CD4-positive, alpha-beta T cell treated with Interleukin-6 for 4 hours (primary cell): ENCODE measurements at places on chromosomes 12 and 14.

DNA sequence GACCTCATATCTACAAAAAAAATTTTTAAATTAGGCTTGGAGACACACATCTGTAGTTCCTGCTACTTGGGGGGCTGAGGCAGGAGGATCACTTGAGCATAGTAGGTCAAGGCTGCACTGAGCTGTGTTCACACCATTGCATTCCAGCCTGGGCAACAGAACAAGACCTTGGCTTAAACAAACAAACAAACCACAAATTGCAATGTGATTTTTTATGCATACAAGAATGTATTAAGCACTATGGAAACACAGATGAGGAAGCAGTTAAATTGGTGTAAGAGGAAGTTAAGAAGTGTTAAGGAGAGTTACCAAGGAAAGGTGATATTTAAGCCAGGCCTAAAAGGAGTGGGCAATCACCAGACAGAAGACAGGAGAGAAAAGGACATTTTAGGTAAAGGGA is 83.6 kb upstream of the HECTD1 start:
- no peak for DNase-seq

GRCh38 chr14:93110856-93111419 is 4.8 kb downstream of the ITPK1 start:
- DNase-seq, result no peak

- DNase-seq, result no peak
Observed at GRCh38 chr14:33611405-33612196, 339.3 kb downstream of the EGLN3 start.

DNA sequence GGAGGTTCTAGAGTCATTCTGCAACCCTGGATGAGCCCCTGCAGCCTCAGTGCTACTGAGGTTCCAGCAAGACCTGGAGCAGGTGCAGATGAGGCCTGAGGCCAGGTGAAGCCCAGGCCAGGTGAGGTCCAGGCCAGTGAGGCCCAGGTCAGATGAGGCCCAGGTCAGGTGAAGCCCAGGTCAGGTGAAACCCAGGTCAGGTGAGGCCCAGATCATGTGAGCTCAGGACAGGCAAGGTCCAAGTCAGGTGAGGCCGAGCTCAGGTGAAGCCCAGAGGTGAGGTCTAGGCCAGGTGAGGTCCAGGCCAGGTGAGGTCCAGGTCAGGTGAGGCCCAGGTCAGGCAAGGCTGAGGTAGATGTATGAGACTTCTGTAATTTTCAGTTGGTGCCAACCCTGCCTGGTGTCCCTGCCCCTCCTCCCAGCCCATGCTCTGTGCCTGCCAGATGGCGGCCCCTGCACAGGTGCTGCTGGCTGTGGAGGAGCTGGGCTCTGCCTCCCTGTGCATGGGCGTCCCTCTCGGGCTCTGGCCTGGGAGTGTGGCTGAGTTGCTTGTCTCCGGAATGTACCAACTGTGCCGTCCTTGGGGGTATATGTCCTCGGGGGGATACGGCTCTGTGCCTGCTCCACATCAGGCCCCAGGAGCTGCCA is 388.5 kb downstream of the TMEM121 start:
- no peak for DNase-seq

DNA sequence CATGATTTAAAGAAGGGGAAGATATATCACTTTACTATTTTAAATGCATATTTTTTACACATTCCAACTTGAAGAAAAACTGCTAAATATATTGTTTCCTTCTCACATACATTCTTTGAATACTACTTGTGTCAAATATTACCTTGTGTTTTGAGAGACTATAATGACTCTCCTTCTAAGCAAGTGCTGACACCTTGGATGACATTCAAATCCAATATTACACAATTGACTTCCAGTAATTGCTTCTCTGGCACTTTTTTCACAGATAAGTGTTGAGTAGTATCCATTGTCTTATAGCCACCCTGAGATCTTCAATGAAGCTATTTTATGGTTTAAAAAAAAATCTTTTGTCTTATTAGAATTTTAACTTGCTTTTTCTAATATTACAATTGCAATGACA is 61.2 kb upstream of the ST8SIA1 start:
- no peak for DNase-seq

GRCh38 chr12:84660139-84660538 is 252.5 kb downstream of the SLC6A15 start:
- DNase-seq, result no peak

GRCh38 chr12:14954269-14954668 is 7.1 kb downstream of the ARHGDIB start:
- peak; percentile 43 for DNase-seq

DNA sequence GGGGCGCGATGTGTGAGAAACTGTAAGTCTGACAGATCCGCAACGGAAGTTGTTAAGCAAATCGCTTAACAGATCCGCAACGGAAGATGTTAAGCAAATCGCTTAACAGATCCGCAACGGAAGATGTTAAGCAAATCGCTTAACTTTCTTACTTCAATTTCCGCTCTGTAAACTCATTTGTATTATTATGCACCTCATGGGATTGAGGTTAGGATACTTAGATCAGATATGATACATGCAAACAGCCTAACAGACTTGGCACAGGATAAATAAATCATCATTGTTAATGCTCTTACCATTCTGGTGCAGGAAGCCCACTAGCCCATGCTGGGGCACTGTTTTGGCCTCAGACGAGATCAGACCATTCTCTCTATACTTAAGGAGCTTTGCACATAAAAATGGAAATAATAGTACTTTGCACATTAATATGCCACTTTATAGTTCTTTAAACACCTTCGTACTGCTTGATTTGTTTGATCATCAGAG is 399 bp downstream of the NCAPD2 start:
- DNase-seq, result peak; percentile 24

DNA sequence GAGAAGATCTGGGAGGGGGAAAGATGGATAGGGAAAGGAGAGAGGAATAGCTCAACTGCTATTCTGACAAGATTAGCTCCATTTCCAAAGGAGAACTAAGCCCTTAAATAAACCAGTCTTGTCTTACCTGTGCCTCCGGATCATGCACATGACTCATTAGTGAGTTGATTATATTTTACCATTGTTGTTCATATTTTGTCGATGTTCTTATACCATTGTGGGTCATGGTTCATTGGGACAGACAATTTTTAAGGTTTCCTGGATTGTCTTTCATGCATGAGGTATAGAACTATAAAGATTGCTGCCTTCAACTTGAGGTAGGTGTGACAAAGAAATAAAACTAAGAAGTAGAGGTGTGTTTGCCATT is 243.0 kb upstream of the ATP2B1 start:
- no peak for DNase-seq

DNA sequence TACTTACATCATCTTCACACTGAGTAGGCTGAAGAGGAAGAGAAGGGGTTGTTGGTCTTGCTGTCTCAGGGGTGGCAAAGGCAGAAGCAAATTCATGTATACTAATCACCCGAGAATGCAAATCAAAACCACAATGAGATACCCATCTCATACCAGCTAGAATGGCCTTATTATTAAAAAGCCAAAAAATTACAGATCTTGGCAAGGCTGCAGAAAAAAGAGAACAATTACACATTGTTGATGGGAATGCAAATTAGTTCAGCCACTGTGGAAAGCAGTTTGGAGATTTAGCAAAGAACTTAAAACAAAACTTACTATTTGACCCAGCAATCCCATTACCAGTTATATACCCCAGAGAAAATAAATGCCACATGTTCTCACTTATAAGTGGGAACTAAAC is 154.9 kb downstream of the SEC23A start:
- DNase-seq, result no peak

DNA sequence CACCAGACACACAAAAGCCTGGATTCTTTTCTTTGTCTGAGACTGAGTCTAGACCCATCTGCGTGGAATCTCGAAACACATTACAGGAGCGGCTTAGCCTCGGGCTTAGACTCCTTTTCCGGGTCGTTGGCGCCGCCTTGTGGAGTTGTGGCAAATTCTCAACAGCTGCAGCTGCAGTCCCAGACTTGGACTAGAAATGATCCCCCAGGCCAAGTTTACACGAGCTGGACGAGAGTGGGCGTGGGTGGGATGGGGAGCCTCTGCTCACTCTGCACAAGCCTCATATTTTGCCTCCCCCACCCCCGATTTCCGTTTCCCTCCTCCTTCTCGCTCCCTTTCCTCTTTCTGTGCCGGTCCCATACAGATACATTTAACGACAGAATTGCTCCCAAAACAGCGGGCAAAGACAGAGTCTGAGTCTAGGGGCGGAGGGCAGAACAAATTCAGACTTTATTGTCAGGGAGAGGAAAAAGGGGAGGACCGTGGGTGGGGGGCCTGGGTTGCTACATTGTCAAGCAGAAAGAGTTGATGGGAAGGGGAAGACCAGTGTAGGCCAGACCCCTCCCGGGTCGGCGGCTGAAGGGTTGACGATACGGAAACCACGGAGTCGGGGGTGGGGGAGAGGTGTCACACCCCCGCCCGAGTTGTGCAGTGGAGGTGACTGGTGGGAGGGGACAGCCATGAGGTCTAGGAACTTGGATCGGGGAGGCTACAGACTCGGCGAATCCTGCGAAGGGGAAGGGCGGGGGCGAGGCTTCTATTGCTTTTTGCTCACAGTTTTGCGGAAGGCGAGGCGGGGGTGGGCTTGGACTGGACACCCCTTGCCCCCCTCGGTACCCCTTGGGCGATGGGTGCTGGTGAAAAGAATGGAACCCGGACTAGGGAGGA is 4.7 kb upstream of the GPR84 start:
- DNase-seq, result peak; percentile 94

DNA sequence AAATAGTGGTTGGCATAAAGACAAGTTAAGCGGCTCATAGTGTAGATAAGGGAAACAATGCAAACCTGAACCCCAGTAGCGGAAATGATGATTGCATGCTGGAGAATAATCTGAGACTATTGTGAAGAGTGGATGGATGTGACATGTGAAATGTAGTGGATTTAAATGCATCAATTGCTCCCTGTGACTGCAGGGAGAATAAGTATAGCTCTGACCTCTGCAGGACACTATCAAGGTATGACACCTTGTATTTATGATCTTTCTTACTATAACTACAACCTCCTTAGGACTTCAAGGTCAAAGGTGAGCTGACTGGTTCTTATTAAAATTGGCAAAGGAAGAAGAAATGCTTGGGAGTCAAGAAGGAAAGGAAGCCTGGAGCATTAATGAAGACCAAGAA is 285.6 kb downstream of the GRIN2B start:
- DNase-seq, result no peak

- DNase-seq, result no peak
Observed at GRCh38 chr14:90665321-90666000, 150.8 kb downstream of the TTC7B start.

DNA sequence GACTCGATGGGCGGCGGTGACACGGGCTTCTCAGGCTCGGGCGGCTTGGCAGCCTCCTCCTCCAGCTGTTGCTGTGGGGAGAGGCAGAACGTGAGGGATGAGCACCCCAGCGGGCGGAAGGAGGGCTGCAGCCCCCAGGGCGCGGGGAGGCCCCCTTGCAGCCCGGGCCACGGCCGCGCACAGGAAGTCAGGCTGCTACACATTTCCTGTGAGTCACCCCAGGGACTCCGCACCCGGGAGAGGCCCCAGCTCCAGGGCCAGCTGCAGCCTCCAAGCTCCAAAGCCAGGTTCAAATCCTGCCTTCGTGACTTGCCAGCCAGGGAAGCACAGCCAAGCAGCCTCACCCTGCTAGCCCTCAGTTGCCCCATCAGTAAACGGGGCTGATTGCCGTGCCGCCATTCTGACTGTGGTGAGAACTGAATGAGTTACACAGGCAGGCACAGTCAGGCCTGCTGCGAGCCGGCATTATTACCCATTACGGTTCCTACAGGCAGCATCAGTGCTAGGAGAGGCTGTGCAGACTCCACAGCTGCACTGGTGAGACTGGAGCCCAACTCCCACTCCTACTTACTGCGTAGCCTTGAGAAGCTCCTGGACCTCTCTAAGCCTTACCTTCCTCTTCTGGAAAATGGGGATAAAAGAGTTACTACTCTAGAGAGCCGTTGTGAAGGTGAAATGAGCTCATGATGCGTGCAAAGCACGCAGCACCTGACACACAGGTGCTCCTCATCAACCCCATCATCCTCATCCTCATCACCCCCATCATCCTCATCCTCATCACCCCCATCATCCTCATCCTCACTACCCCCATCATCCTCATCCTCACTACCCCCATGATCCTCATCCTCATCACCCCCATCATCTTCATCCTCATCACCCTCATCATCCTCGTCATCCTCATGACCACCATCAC is 100.9 kb downstream of the NCOR2 start:
- DNase-seq, result peak; percentile 89

DNA sequence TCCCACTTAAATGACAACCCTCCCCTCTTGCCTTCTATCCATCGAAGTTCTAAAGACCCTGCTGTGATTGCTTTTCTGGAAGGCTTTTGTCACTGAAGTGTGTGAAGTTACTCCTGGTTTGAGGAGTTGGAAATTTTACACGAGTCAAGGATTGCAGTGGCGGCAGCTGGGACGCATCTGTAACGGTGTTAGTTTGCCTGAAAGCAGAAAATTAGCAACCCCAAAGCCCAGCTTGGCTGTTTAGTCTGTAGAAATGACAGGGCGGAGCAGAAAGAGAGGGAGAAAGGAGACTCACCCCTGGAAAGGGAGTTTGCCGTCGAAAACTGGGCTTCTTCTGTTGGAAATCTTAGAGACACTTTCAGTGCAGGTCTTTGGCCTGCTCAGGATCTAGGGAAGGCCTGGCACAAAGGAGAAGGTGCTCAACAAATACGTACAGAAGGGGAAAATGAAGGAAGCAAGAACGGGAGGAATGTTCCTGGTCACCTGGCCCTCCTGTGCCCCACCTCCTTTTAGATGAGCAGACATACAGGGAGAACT is 931 bp upstream of the MYF5 start:
- DNase-seq, result no peak

- DNase-seq, result no peak
Observed at GRCh38 chr12:88953029-88953586, 372.8 kb upstream of the KITLG start.

DNA sequence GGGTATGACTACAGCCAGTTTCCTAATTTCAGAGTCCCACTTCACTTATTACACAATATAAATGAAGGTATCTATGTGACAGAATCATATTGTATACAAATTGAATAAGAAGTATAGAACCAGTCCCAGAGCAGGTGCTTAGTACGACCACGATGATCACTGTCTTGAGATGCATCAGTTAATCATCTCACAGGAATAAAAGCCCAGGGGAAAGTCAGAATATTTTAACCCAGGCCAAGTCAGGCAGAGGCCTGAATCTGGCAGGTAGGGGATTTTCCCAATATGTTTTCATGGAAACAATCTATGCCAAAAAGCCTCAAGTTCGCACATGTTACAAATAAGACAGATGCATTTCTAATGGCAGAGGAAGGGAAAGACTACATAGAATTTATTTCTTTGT is 758.4 kb downstream of the BCL11B start:
- no peak for DNase-seq

GRCh38 chr12:5921027-5921909 is 23.8 kb downstream of the ANO2 start:
- DNase-seq, result no peak
